ENCODE measurements at places on chromosomes 12 and 14.
A peak's percentile ranks its signal among the peaks of the same experiment; 100 is the strongest.

- no peak for DNase-seq
These were observed 50.3 kb upstream of the SRSF5 start for GRCh38 chr14:69716478-69717187.

DNA sequence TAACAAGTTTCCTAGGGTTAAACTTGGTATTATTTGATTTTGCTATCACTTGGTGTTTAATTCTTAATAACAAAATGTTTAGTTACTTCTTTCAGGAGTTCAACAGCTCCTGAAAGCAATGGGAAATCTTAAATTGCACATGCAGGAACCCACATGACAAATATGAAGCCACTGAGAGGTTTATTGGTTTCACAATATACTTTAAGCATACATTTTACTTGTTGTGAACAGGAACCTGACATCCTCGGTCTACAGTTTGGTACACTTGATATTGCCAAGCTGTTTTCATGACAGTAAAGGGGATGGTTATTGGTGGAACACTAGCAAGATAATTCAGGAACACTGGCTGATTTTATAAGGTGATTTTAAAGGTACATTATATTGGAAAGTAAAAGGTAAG lies 46.2 kb downstream of the SLC38A1 start:
- DNase-seq, result no peak

- DNase-seq, result no peak
These were observed 98.8 kb downstream of the OSBPL8 start for GRCh38 chr12:76460807-76461206.

GRCh38 chr14:51295646-51296263 lies 55.7 kb downstream of the TMX1 start:
- DNase-seq, result no peak

- no peak for DNase-seq
These were observed 3.7 kb downstream of the ARHGDIB start for GRCh38 chr12:14957551-14958168.

DNA sequence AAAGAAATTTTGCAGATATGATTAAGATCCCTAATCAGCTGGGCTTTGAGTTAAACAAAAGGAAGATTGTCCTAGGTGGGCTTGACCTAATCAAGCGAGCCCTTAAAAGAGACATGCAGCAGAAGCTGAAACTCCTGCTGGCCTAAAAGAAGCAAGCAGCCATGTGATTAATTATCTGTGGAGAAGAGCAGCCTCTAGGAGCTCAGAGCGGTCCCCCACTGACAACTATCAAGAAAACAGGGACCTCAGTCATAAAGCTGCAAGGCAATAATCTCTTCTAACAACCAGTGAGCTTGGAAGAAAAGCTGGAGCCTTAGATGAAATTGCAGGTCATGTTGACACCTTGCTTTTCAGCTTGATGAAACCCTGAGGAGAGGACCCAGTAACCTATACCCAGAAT lies 288.9 kb upstream of the CLEC14A start:
- DNase-seq, result no peak

GRCh38 chr14:38042322-38042721 lies 165.4 kb upstream of the SSTR1 start:
- no peak for DNase-seq

DNA sequence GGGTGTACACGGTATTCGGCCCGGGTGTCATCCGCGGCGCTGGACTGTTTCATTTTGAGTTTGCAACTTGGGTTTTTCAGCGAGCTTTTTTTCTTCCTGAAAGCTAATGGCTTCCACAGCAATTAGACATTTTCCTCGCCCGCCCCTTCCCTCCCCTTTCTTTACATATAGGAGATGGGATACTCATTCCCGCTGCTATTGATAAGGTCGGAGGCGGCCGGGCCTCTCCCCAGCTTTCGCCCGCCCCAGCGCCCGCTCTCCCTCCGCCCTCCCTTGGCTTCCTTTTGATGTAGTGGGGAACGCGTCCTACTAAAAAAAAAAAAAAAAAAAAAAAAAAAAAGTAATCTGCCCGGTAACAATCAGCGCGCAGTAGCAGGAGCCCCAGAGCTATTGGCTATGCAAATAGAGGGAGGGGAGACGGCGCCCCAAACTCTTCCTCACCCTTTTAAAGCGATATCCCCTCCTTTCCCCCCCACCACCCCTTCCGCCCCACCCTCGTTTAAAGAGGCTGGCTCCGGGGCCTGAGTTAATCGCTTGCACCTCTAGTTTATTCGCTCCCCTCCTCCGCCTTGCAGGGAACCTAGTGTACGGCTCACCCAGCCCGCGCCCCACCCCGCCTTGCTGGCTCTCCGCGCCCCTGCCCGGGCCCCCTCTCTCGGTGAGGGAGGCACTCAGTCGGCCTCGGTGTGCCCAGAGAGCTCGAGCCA lies 1.7 kb upstream of the CCND2 start:
- DNase-seq, result peak; percentile 86

- DNase-seq, result no peak
These were observed 194.1 kb downstream of the AACS start for GRCh38 chr12:125259178-125259867.

- no peak for DNase-seq
These were observed at the start of gene INHBC for GRCh38 chr12:57434517-57435223. Gene INHBC, plus strand, starts transcription at chr12:57434784. Its CDS starts 103 bp downstream, at chr12:57434887.
